ENCODE measurements at places on chromosomes 6 and 20. TPM values are rescaled to one million over a fixed set of nuclear protein-coding genes. Genes with fewer than 3 reads are reported as not detected.
A peak's percentile ranks its signal among the peaks of the same experiment; 100 is the strongest.

- DNase-seq = no peak
Measured at GRCh38 chr20:63891061-63892002, 3.6 kb upstream of the DNAJC5 start.

DNA sequence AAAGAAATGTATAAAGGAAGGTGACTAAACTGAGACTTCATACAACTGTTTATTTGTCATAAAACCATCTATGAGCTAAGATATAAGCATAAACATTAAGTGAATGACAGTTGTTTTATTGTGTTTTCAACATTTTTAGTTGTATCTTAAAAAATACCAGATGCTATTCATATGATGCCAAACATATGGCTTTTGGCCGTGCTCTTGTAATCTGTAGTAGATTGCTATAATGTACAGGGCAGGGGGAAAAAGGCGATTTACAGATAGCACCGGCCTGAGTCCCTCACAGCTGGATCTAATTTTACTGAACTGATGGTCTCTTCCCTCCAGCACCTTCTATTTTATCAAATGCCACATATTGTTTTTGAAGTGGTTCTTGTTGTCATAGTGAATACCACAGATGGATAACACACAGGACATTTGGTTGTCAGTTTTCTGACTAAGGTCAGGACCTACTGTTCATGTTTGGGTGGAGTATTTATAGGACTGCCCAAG is 48.2 kb downstream of the CENPW start:
- no peak for DNase-seq

Gene MDFI
- total RNA-seq = not detected

DNA sequence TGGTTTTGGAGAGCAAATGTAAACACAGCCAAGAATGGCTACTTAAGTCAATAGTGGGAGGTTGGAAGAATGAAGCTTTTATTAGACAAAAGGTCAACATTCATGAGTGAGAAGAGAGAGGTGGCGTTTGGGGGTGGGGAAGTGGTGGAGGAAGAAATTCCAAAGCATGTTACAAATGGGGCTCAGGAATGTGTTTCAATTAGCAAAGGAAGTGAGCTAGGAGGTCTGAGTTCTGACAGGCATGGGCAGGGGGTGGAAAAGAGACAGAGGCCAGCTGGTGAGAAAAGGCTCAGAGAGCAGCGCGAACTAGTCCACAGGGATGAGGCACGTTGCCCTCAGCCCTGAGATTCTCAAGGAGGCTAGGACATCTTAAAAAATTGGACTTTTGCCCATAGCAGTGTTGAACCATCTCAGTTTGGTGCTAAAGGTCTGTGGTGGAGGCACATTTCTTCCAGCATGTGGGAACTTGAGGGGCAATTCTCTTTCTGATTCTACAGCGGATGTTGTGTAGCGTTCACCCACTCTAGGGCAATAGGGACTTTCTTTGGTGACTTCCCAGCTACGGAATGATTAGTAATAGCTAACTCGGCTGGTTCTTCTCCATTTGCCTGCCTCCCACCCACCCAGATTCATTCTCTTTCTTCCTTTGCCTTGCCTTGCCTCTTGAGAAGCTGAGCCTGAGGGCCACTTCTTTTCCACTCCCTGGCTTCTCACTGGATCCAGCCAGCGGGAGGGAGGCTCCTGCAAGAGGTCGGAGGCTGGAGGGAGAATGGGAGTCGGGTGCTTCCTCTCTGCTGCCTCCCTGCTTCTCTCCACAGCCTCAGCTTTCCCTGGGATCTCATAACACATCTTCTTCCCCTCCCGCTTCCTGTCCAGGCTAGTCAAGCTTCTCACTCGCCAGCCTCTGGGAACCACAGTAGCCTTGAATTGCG is 45.1 kb upstream of the NEDD9 start:
- no peak for DNase-seq

DNA sequence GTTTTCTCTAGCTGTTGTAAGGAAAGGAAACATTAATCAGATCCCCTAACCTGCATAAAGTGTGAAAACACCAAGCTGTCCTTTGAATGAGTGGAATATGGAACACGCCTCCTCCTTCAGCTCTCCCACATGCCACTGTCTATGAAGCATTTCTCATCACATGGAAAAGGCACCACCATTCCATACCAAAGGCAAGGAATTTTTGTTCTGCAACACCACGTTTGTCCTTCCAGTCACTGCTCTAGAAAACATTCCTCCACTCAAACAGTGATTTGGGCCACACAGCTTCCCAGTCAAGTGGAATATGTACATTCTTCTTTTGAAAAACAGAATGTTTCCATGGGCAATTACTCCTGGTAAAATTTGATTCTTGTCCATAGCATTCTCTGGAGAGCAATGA is 120.1 kb downstream of the OPRM1 start:
- DNase-seq = no peak

GRCh38 chr6:123896869-123897268 is 93.2 kb downstream of the NKAIN2 start:
- DNase-seq = no peak

- no peak for DNase-seq
Measured at GRCh38 chr20:17448071-17448470, 83.1 kb downstream of the BFSP1 start.

DNA sequence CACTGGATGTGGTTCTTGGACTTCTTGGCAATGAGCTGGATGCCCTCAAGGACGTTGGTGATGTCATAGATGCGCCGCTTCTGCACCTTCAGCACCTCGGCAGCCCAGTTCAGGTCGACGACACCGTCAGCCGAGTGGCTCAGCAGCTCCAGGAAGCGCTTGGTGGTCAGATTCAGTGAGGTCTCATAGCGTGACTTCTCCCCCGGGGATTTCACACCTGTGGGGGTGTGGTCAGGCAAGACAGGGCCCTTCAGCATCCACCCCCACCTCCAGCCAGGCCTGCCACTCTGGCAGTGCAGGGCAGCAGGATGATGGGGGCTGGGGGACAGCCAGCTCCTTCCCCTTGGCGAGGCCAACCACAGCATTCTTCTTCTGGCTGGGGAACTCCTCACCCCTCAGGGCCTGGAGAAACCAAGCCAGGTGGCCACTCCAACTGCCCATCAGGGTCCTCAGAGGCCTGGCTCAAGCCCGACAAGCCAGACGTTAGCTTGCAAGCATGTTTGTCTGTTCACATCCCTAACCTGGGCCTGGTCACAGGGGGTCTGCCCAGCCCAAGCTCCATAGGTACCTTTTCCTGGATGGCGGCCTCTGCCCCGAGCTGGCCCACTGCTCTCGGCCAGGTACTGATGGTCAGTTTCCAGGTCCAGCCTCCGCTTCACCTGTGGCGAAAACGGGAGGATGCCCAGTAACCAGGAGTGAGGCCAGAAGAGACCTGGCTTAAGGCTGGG is 5.7 kb upstream of the NECAB3 start:
- no peak for DNase-seq

- no peak for DNase-seq
Measured at GRCh38 chr6:169171951-169172350, 81.7 kb downstream of the THBS2 start.

DNA sequence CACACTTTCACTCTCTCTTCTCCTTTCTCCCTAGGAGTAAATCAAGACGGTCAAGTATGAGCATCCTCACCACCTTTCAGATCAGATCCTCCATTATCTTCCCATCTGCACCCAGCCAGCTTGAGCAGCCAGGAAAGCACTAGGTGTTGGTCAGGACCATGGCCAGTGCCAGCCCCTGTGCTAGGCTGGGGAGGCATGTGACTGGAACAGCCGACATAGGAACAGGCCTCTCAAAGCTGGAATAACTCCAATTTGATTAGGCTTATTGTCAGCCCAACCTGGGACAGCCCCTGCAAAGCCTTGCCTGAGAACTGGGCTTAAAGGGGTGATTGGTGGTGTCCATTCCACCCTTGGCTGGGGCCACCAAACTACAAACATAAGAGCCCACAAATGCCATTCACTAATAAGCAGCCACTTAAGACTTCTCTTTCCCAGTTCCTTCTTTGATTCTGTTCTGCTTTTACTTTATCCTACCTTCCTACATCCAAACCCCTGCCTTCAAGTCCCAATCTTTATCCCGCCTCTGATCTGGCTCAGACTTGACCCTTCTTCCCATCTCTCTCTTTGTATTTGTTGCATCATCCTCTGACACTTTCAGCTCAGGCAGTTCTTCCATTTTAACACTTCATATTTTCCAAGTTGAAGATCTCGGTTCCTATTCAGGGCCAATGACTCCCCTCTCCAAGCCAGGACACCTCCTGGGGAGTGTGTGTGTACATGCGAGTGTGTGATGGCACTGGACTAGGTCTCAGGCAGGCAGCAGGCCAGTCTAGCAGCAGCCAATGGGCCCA is 4.5 kb upstream of the TREM2 start:
- DNase-seq = no peak

DNA sequence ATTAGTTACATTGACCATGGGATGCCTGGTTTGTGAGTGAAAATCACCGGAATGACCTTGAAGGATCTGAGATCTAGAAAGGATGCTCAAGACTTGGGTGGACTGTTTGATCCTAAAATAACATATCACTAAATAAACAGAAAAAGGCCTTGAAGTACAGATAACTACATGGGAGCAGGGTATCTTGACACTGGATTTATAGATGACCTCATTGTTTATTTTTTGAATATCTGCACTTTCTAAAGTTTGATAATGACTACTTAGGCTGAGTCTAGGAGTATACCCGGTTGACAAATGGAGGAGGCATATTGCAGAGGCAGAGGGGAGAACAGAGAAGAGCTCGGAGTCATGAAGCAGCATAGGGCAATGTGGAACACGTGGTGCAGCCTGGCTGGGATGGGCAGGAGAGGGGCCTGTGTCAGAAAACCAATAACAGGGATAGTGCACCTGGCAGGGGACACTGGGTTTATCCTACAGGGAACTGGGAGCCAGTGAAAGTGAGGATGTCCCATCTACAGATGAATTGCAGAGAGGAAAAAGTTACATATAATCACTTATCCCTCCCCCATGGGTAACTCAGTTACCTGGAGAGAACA is 50.3 kb downstream of the PLAGL1 start:
- no peak for DNase-seq

- DNase-seq = no peak
Measured at GRCh38 chr6:15508441-15508871, 154.4 kb downstream of the DTNBP1 start.

- no peak for DNase-seq
Measured at GRCh38 chr6:153167061-153167891, 36.2 kb upstream of the RGS17 start.

- no peak for DNase-seq
Measured at GRCh38 chr6:113010196-113010989, 663.3 kb downstream of the RFPL4B start.

Gene PDYN
- not detected for total RNA-seq

- DNase-seq = no peak
Measured at GRCh38 chr6:63353286-63353630, 33.5 kb upstream of the LGSN start.

DNA sequence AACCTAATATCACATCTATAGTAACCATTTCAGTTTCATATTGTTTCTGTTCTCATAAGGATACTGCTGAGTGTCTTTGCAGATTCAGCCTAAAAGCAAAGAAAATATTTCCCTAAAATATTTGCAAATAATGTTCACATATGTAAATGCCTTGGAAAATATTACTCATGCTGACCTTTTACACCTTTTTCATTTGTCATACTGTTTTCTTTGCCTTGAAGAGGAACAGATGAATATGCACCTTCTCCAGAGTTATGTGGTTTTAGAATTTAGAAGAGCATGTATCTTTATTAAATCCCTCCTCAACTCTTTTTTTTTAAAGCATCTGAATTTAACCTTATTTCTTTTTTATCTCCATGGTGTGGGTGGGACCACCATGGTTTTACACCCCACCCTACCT is 32.5 kb downstream of the NDUFAF5 start:
- DNase-seq = no peak

DNA sequence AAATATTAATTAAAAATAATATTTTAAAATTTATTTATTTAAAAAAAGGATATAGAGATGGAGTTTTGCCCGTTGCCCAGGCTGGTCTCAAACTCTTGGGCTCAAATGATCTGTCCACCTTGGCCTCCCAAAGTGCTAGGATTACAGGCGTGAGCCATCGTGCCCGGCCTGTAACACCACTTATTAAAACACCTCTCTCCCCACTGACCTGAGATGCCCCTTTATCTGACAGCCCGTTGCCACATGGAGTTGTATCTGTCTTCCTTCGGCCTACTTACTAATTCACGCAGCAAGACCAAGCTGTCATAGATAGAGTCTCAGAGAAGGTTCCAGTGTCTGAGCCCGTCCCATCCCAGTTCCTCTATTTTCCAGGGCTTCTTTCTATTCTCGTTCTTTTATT is 30.7 kb downstream of the KIF25 start:
- no peak for DNase-seq

DNA sequence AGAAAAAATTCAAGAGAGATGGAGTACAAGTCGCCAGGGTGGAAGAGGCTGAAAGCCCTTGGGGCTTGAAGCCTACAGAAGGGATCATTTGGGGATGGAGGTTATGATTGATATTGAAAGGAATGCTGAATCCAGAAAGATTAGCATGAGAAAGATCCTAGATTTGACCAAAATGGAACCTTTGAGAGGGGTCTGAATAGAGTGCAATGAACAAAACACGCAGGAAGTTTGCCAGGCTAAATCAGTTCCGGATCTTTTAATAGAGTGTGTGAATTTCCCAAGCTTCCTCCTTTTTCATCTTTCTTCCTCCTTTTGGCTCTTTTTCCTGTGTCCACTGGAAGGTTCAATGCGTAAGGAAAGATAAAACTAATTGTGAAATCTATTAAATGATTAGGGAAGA is 15.3 kb downstream of the IPCEF1 start:
- DNase-seq = no peak

GRCh38 chr6:3405679-3406078 is 51.2 kb downstream of the SLC22A23 start:
- DNase-seq = no peak

- no peak for DNase-seq
Measured at GRCh38 chr6:70445001-70445400, 31.7 kb downstream of the FAM135A start.

GRCh38 chr6:43924222-43924702 is 154.3 kb downstream of the VEGFA start:
- peak; percentile 65 for DNase-seq

Gene SLC35B2
- 35.7 TPM for total RNA-seq

GRCh38 chr20:58760856-58761255 is 68.3 kb downstream of the NPEPL1 start:
- no peak for DNase-seq

GRCh38 chr6:154768280-154768679 is 35.1 kb downstream of the SCAF8 start:
- no peak for DNase-seq

DNA sequence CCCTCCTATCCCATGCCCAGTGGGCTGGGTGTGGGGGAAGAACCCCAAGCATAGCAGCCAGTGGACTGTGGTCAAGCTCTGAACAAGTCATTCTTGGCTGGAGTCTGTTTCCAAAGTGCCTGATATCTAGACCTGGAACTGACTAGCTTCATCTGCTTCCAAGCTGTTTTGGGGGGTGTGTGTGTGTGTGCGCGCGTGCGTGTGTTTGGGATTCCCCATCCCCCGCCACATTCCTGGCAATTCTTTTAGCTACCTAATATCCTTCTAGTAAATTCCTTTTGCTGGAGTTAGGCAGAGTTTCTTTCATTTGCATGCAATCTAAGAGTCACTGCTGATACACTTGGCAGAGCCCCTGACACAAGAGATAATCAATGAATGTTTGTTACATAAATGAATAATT is 7.8 kb downstream of the PAK5 start:
- DNase-seq = no peak

GRCh38 chr6:33407132-33407718 is 3.6 kb upstream of the PHF1 start:
- DNase-seq = no peak

Gene SERAC1
- 4.9 TPM for total RNA-seq

Gene ARG1
- not detected for total RNA-seq

- DNase-seq = no peak
Measured at GRCh38 chr6:33958526-33959328, 154.9 kb upstream of the MLN start.

Gene CLVS2
- total RNA-seq = not detected
